ENCODE measurements at places on chromosomes 4 and X. TPM values are rescaled to one million over a fixed set of nuclear protein-coding genes. Genes with fewer than 3 reads are reported as not detected.

Gene SPIN2A
- 0.10 TPM for polyA plus RNA-seq

Gene AKAP14
- not detected for polyA plus RNA-seq

Gene GYPA
- not detected for polyA plus RNA-seq

Gene SPATA18
- polyA plus RNA-seq = 12.1 TPM

Gene TMPRSS11A
- not detected for polyA plus RNA-seq

Gene KDR
- polyA plus RNA-seq = 0.11 TPM

Gene MEPE
- not detected for polyA plus RNA-seq

Gene FBXW7
- 22.7 TPM for polyA plus RNA-seq

Gene DAPP1
- 18.3 TPM for polyA plus RNA-seq

Gene GCNA
- polyA plus RNA-seq = 0.61 TPM

Gene ASB9
- polyA plus RNA-seq = 2.9 TPM

Gene FOXR2
- polyA plus RNA-seq = not detected

Gene UGT2B15
- polyA plus RNA-seq = not detected

Gene MBTPS2
- polyA plus RNA-seq = 11.1 TPM

Gene APBB2
- polyA plus RNA-seq = 60.8 TPM

Gene TAPT1
- polyA plus RNA-seq = 7.8 TPM

Gene MAGEH1
- polyA plus RNA-seq = 7.1 TPM

Gene FAT1
- polyA plus RNA-seq = 307 TPM

Gene BEND4
- not detected for polyA plus RNA-seq

Gene CHRDL1
- 0.07 TPM for polyA plus RNA-seq

Gene GK
- polyA plus RNA-seq = 3.3 TPM

Gene ZNF732
- polyA plus RNA-seq = 0.53 TPM

Gene NR3C2
- 0.03 TPM for polyA plus RNA-seq

Gene DMRTC1
- polyA plus RNA-seq = not detected

Gene VSIG4
- not detected for polyA plus RNA-seq

Gene MAGEB17
- polyA plus RNA-seq = not detected

Gene GAGE12F
- not detected for polyA plus RNA-seq

Gene SOWAHB
- polyA plus RNA-seq = 0.33 TPM

Gene CTAG2
- polyA plus RNA-seq = not detected

Gene SH2D1A
- 0.03 TPM for polyA plus RNA-seq

Gene SHROOM2
- 8.7 TPM for polyA plus RNA-seq

Gene NLRP2B
- polyA plus RNA-seq = not detected

Gene SCRG1
- polyA plus RNA-seq = not detected

Gene SLC9A7
- 19.7 TPM for polyA plus RNA-seq

Gene SSX4B
- polyA plus RNA-seq = not detected

Gene RASGEF1B
- 8.7 TPM for polyA plus RNA-seq

Measured in mammary epithelial cell (primary cell).